Activated CD8-positive, alpha-beta T cell treated with anti-CD3 and anti-CD28 coated beads, Interleukin-2, amount 10 ng/mL, durations not matched to agents 7 days and 5 days (primary cell): ENCODE measurements at places on chromosomes 3 and 15. TPM values are rescaled to one million over a fixed set of nuclear protein-coding genes. Genes with fewer than 3 reads are reported as not detected.

Gene ABI3BP
- total RNA-seq = not detected

- H3K36me3 ChIP-seq = no peaks in the 10 kb centered on the region
- H3K4me3 ChIP-seq = no peak overlapping the region
- H3K4me1 ChIP-seq = no peaks in the 10 kb centered on the region
- H3K27me3 ChIP-seq = peaks cover 2% of the 10 kb centered on the region
- no peak for DNase-seq
Measured at GRCh38 chr15:62895139-62895866, 147.2 kb upstream of the TPM1 start.

GRCh38 chr3:155556531-155556930 is 188.3 kb downstream of the PLCH1 start:
- H3K4me3 ChIP-seq = no peak overlapping the region
- H3K4me1 ChIP-seq = peaks cover 40% of the 10 kb centered on the region
- no peak for DNase-seq
- H3K27ac ChIP-seq = no peak overlapping the region

DNA sequence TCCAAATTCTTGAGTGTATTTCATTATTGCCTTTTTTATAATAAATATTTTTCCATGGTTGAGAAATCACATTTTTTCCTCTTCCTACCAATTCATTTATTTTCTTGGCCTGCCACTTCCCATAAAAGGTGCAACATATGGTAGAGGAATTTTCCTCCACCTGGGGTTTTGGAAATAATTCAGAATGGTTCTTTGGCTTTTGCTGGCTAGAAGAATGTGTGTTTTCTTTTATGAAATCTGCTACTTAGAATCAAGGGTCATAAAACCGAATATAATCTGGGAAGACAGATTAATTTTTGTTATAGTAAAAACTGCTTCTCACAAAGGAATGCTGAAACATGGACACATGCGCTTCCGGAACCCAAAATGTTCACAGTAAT is 54.0 kb upstream of the POMGNT2 start:
- H3K27ac ChIP-seq = no peak overlapping the region
- no peak for DNase-seq
- H3K4me3 ChIP-seq = no peak overlapping the region
- peaks cover 38% of the 10 kb centered on the region for H3K4me1 ChIP-seq
- H3K27me3 ChIP-seq = no peaks in the 10 kb centered on the region
- peaks cover 3% of the 10 kb centered on the region for H3K36me3 ChIP-seq

DNA sequence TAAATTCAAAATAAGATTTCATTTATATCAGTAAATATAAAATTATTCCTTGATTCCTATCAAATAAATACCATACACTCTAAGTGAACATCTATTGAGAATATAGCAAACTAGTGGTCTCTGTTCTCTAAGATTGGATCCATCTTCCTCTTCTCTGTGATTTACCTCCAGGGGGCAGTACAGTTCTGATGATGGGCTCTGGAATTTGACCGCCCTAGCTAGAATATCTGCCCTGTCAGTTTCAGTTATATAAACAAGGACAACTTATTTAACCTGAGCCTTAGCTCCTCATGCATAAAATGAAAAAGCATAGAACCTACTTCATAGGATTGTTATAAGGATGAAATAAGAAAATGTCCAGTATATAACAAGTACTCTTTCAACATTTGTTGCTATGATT is 171.1 kb upstream of the CCDC54 start:
- H3K36me3 ChIP-seq = no peaks in the 10 kb centered on the region
- no peak overlapping the region for H3K4me3 ChIP-seq

Gene SLC12A8
- 0.45 TPM for total RNA-seq

GRCh38 chr15:41603941-41604911 is 45.2 kb downstream of the TYRO3 start:
- no peaks in the 10 kb centered on the region for H3K36me3 ChIP-seq
- DNase-seq = peak; percentile 66
- peak overlapping the region; percentile 32 for H3K4me3 ChIP-seq
- H3K27ac ChIP-seq = no peak overlapping the region
- H3K27me3 ChIP-seq = peaks cover 25% of the 10 kb centered on the region
- peaks cover 9% of the 10 kb centered on the region for H3K4me1 ChIP-seq

- H3K36me3 ChIP-seq = no peaks in the 10 kb centered on the region
- no peak for DNase-seq
- no peaks in the 10 kb centered on the region for H3K27me3 ChIP-seq
- no peak overlapping the region for H3K4me3 ChIP-seq
- no peak overlapping the region for H3K27ac ChIP-seq
- H3K4me1 ChIP-seq = no peaks in the 10 kb centered on the region
Measured at GRCh38 chr3:116886202-116886893, 176.8 kb downstream of the TUSC7 start.

DNA sequence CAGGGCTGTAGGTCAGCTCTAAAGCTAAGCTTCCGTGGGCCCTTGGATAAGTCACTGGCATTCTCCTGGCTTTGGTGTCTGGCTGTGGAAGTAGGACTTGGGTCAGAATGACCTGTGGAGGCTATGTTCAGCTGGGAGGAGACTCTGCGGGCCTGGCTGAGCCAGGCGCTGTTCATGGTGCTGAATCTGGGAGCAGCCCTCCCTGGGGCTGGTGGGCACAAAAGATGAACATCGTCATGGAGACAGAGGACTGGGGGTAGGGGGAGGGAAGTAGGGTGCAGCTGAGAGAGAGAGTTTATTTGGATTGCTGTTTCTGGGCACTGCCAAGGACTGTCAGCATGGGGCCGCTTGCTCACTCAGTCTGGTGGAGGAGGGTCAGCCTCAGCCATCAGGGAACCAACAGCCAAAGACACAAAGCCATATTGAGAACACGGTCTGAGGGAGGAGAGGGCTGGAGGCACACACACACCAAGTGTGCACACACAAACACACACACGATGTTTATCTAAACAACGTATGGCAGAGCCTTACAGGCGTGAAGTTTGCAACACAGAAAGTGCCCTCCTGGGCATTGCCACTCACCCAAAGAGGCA is 120.7 kb upstream of the LINGO1 start:
- H3K36me3 ChIP-seq = no peaks in the 10 kb centered on the region
- no peak overlapping the region for H3K27ac ChIP-seq
- peaks cover under 1% of the 10 kb centered on the region for H3K4me1 ChIP-seq
- no peak overlapping the region for H3K4me3 ChIP-seq

- peaks cover 91% of the 10 kb centered on the region for H3K4me1 ChIP-seq
- peak; percentile 84 for DNase-seq
- peak overlapping the region; percentile 81 for H3K27ac ChIP-seq
- H3K27me3 ChIP-seq = no peaks in the 10 kb centered on the region
- no peaks in the 10 kb centered on the region for H3K36me3 ChIP-seq
Measured at GRCh38 chr15:74399511-74400312, 32.3 kb upstream of the CYP11A1 start.

DNA sequence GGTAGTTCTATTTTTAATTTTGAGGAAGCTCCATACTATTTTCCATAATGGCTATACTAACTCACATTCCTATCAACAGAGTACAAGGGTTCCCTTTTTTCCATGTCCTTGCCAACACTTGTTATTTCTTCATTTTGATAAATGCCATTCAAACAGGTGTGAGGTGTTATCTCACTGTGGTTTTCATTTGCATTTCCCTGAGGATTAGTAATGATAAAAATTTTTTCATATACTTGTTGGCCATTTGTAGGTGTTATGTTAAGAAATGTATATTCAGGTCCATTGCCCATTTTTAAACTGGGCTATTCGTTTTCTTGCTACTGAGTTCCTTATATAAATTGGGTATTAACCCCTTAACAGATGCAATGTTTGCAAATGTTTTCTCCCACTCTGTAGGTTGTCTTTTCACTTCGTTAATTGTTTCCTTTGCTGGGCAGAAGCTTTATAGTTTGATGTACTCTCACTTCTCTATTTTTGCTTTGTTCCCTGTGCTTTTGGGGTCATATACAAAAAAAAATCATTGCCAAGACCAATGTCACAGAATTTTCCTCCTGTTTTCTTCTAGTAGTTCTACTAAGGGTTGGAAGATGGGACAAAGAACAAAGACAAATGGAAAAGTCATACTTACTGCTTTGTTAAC is 11.0 kb upstream of the VPS39 start:
- no peak for DNase-seq
- H3K36me3 ChIP-seq = peaks cover 40% of the 10 kb centered on the region
- no peak overlapping the region for H3K4me3 ChIP-seq
- H3K4me1 ChIP-seq = no peaks in the 10 kb centered on the region
- no peaks in the 10 kb centered on the region for H3K27me3 ChIP-seq
- H3K27ac ChIP-seq = no peak overlapping the region

GRCh38 chr15:89308236-89308635 is 26.4 kb downstream of the POLG start:
- DNase-seq = no peak
- no peak overlapping the region for H3K4me3 ChIP-seq
- peaks cover 79% of the 10 kb centered on the region for H3K36me3 ChIP-seq
- H3K27me3 ChIP-seq = no peaks in the 10 kb centered on the region
- H3K4me1 ChIP-seq = no peaks in the 10 kb centered on the region

Gene C3orf85
- not detected for total RNA-seq
